ENCODE measurements at places on chromosomes 5 and 9. TPM values are rescaled to one million over a fixed set of nuclear protein-coding genes. Genes with fewer than 3 reads are reported as not detected.
A peak's percentile ranks its signal among the peaks of the same experiment; 100 is the strongest.

DNA sequence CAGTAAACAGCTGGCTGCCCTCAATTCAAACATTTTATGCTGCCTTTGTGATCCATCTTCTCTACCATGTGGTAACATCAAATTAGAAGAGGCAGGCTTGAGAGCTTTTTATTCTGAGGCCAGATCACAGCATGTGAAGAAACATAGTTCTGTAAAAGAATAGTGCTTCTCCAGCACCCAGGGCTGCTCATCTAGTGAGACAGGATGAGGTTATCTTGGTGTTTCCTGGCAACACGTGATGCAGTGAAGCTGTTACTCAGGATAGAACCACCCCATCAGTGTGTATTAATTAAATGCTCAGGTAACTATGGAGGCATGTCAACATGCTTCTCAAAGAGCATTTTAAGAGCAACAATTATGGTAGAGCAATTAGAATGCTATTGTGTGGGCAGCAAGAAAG is 400.5 kb upstream of the ACO1 start:
- no peak for DNase-seq
- no peaks in the 10 kb centered on the region for H3K27me3 ChIP-seq
- H3K4me1 ChIP-seq, result no peaks in the 10 kb centered on the region
- H3K36me3 ChIP-seq, result peaks cover 7% of the 10 kb centered on the region

- no peaks in the 10 kb centered on the region for H3K36me3 ChIP-seq
- no peaks in the 10 kb centered on the region for H3K4me1 ChIP-seq
- H3K27me3 ChIP-seq, result no peaks in the 10 kb centered on the region
- H3K4me3 ChIP-seq, result no peak overlapping the region
- no peak overlapping the region for H3K27ac ChIP-seq
Observed at GRCh38 chr9:7862170-7862569, 62.6 kb upstream of the DMAC1 start.

DNA sequence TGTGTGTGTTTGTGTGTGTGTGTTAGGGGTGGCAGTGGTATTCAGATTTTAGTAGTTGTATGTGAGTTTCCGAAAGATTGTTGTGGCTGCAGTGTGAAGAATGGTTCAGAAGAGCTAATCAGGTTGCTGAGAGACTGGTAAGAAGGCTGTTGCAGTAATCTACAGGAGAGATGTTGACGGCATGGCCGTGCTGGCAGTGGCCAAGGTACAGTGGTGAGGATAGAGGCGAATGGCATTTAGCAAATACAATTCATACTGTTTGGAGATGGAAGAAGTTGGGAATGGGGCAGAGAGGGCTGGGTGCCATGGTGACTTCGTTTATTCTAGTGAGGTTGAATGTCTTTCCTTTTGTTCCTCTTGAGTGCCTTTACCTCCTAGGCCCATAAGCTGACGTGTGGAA is 77.5 kb upstream of the SPATA31D4 start:
- no peak overlapping the region for H3K27ac ChIP-seq
- H3K4me3 ChIP-seq, result no peak overlapping the region
- H3K27me3 ChIP-seq, result no peaks in the 10 kb centered on the region
- peaks cover 3% of the 10 kb centered on the region for H3K36me3 ChIP-seq

- no peaks in the 10 kb centered on the region for H3K4me1 ChIP-seq
- no peaks in the 10 kb centered on the region for H3K27me3 ChIP-seq
- no peaks in the 10 kb centered on the region for H3K36me3 ChIP-seq
Observed at GRCh38 chr5:31285025-31285424, 91.5 kb downstream of the CDH6 start.

DNA sequence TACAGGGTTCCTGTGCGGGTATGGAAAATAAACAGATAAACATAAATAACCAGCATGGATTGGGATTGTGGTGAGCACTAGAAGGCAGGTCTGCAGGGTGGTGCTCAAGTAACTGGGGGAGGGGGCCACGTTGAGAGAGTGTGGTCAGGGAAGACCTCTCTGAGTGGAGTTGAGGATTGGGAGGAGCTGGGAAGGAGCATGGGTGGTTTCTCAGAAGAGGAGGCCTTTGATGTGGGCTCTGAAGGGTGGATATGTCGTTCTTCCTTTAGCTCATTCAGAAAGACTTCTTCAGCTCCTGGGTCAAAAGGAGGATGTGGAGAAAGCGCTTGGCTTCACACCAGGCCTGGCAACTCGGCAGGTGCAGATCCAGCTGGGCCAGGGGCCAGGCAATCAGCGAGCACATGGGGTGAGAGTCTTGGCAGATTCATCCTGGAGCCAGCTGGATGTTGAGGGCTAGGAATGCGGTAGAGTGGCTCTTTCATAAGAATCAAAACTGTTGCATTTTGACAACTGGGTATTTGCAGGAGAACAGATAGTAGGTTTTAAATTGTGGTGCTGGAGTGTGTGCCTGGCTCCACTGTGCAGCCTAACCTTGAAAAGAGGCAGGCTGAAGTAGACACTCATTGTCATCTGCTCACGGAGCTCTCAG is 71.7 kb downstream of the PCSK5 start:
- H3K27me3 ChIP-seq, result no peaks in the 10 kb centered on the region
- no peak overlapping the region for H3K4me3 ChIP-seq
- DNase-seq, result no peak
- no peaks in the 10 kb centered on the region for H3K36me3 ChIP-seq

DNA sequence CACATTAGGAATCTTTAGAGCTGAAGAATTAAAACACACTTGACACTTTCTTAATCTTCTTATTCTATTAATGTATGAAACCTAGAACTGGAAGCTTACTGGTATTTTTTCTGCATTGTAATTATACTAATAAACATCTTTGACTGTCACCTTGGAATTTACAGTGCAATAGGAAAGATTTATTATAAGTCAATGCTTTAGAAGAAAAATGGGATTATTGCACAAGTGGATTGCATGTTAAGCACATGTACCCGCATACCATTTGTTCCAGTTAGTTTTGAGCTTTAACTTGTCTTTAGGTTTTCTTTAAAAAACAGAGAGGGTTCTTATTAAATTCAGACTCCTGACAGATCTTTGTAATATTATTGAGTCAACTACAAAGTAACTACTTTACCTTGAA is 278.5 kb downstream of the CCDC171 start:
- H3K27me3 ChIP-seq, result no peaks in the 10 kb centered on the region
- H3K4me3 ChIP-seq, result no peak overlapping the region
- no peak for DNase-seq
- H3K4me1 ChIP-seq, result peaks cover 3% of the 10 kb centered on the region
- H3K27ac ChIP-seq, result no peak overlapping the region
- H3K36me3 ChIP-seq, result no peaks in the 10 kb centered on the region

- peaks cover 5% of the 10 kb centered on the region for H3K4me1 ChIP-seq
- no peak overlapping the region for H3K27ac ChIP-seq
- H3K36me3 ChIP-seq, result no peaks in the 10 kb centered on the region
- H3K27me3 ChIP-seq, result no peaks in the 10 kb centered on the region
Observed at GRCh38 chr5:55551904-55552303, 17.1 kb upstream of the PLPP1 start.

The LCN1 gene
- total RNA-seq, result not detected

DNA sequence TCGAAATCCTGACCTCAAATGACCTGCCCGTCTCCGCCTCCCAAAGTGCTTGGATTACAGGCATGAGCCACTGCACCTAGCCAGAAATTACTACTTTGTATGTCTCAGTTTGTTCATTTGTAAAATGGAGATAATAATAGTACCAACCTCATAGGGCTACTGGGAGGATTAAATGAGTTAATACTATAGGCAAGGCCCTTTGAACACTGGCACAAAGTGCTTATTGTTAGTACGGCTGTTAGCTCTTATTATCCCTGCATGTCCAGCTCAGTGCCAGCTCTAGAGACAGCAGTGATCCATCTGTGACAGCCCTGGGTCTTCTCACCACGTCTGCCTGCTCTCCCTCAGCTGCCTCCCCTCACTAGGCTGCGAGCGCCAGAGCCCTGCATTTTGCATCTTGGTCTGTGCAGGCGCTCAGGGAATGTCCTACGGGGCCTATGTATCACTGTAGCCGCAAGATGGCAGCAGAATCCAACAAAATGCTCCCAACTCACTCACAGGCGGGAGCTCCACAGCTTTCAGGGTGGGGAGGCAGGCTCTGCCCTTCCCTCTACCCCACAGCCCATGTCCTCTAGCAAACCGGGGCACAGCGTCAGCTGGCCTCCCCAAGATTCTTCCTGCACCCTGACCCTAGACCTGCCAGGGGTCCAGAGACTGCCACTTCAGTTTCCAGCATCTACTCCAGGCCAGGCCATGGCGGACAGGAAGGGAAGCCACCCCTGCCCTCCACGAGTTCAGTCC is 17.7 kb upstream of the AKNA start:
- no peak overlapping the region for H3K4me3 ChIP-seq
- H3K36me3 ChIP-seq, result no peaks in the 10 kb centered on the region
- peaks cover 11% of the 10 kb centered on the region for H3K4me1 ChIP-seq
- H3K27me3 ChIP-seq, result no peaks in the 10 kb centered on the region
- DNase-seq, result peak; percentile 84

The ANKRD18A gene
- total RNA-seq, result 46.0 TPM

DNA sequence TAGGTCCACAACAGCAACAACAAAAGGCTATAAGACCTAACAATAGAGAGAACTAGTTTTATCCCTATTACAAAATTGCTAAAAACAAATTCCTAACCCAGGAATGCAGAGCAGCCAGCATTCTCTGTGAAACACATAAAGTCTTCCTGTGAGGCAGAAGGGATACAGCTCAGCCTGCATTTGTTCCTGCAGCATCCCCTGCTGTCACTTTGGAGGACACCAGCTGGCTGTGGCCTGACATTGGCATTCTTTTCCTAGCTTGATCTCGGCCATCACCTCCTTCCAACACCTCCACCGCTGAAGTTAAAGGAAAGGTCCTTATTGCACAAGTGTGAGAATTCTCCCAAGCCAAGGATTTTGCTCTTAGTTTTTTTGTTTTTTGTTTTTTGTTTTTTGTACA is 186.1 kb downstream of the SNCAIP start:
- no peaks in the 10 kb centered on the region for H3K36me3 ChIP-seq
- H3K27ac ChIP-seq, result no peak overlapping the region
- peaks cover 32% of the 10 kb centered on the region for H3K4me1 ChIP-seq
- DNase-seq, result no peak

The SHC3 gene
- total RNA-seq, result 0.02 TPM
